ENCODE measurements at places on chromosomes 16 and 17. TPM values are rescaled to one million over a fixed set of nuclear protein-coding genes. Genes with fewer than 3 reads are reported as not detected.

MPP3 gene
- total RNA-seq: 10.5 TPM

OR2C1 gene
- total RNA-seq: 0.08 TPM

DYNLRB2 gene
- total RNA-seq: not detected

TBC1D3 gene
- not detected for total RNA-seq
